ENCODE measurements at places on chromosomes 6 and 20.
A peak's percentile ranks its signal among the peaks of the same experiment; 100 is the strongest.

DNA sequence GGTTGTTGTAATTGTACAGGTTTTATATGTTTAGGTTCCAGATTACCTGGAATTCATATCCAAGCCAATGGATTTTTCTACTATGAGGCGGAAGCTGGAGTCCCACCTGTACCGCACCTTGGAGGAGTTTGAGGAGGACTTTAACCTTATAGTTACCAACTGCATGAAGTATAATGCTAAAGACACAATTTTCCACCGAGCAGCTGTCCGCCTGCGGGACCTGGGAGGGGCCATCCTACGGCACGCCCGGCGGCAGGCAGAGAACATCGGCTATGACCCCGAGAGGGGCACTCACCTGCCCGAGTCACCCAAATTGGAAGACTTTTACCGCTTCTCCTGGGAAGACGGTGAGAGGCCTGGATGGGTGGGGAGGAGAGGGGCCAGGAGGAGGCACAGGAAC is 13.6 kb downstream of the BRPF3 start:
- DNase-seq: no peak

GRCh38 chr6:112304680-112305079 is 42.5 kb upstream of the RFPL4B start:
- no peak for DNase-seq

GRCh38 chr6:15183979-15184378 is 61.9 kb upstream of the JARID2 start:
- DNase-seq: no peak

GRCh38 chr20:49279677-49280462 is 2.0 kb upstream of the ZNFX1 start:
- no peak for DNase-seq

- no peak for DNase-seq
These were observed 24.2 kb upstream of the SIRPA start for GRCh38 chr20:1870792-1871550.

GRCh38 chr20:8675896-8676295 is 393.0 kb upstream of the PLCB4 start:
- no peak for DNase-seq

- DNase-seq: no peak
These were observed 802 bp upstream of the NRN1 start for GRCh38 chr6:6007366-6008088.

DNA sequence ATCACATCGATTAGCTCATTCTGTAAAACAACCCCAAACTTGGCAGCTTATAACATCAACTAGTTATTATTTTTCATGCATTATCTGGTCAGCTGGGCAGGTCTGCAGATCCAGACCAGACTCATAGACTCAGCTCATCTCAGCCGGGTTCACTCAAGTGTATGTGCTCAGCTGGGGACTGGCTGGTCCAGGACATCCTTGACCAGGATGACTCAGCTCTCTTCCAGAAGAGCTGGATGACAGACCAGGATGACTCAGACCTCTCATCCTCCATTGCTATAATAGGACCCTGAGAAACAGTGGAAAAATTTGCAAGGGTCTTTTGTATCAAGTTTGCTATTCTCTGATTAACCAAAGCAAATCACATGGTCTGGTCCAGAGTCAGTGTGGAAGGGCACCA is 312.5 kb upstream of the PLCB4 start:
- no peak for DNase-seq

GRCh38 chr6:151088599-151088935 is 151.2 kb upstream of the AKAP12 start:
- DNase-seq: no peak

- no peak for DNase-seq
These were observed 166.3 kb upstream of the EEF1E1 start for GRCh38 chr6:8268606-8269005.

DNA sequence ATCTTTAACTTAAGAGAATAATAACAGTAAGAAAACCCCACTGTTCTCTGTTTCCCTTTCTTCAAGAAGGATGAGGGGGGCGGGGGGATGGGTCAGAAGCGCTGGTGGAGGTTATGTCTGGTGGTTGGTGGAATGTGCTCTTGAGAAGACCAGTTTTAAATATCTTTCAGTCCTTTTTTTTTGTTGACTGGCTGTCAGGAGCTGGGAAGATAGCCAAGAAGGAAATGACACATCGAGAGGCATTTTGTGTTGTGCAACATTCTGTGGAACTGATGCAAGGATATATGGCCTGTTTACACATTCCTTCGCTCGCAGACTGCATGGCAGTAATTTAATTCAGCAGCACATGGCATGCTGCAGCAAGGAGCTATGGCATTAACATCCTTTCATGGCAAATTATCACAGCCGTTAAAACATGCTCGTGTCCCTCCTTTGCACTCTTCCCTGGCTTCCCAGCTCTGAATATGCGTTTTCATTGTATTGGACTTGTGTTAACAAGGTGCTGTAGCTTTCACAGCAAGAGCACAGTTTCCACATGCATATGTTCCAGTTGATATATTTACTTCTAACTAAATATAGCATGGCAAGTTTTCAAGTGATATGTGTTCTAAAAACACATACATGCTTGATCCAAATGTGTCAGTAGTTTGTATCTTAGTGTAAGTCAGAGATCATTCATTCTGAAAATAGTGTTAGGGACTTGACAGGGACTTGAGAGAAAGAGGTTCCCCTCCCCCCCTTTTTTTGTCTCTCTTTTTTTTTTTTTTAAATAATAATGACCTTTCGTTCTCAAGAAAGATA is 68.2 kb upstream of the SUPT3H start:
- peak; percentile 40 for DNase-seq

DNA sequence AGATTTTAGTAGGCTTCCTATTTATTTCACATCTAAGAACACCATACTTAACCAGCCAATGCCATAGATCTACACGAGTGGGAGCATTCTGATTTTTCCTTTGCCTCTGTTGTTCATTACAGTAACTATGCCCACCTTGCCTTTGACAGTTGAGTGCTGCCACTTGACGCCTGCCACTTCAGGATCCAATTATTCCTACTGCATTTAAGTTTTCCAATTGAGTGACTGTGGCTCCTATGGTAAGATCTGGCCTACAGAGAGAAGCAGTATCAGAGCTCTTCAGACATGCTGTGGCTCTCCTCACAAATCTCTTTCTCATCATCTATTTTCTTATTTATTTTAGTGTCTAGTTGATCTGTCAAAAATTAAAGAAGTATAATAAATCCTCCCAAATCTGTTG is 403.0 kb upstream of the SPTLC3 start:
- no peak for DNase-seq

GRCh38 chr6:121437851-121438651 is 2.6 kb downstream of the GJA1 start:
- no peak for DNase-seq

- no peak for DNase-seq
These were observed 41.8 kb downstream of the SLC22A23 start for GRCh38 chr6:3415082-3415453.

- no peak for DNase-seq
These were observed 35.3 kb downstream of the FOXQ1 start for GRCh38 chr6:1347161-1347560.

GRCh38 chr20:58898629-58899408 is 46.3 kb downstream of the GNAS start:
- no peak for DNase-seq
